Stimulated activated CD4-positive, alpha-beta T cell treated with anti-CD3 and anti-CD28 coated beads, Interleukin-1b, Interleukin-23, amount 100 ng/mL, for 1 hour (primary cell): ENCODE measurements at places on chromosomes 6 and 20.
A peak's percentile ranks its signal among the peaks of the same experiment; 100 is the strongest.

- DNase-seq, result no peak
Measured at GRCh38 chr6:142839686-142840040, 105.3 kb downstream of the HIVEP2 start.

- no peak for DNase-seq
Measured at GRCh38 chr6:157908369-157909281, 73.0 kb upstream of the SYNJ2 start.

- no peak for DNase-seq
Measured at GRCh38 chr6:99614430-99615186, 8.0 kb downstream of the PRDM13 start.

GRCh38 chr6:52157301-52157941, 28.8 kb upstream of the IL17A start:
- peak; percentile 8 for DNase-seq

GRCh38 chr6:108113557-108114519, 39.3 kb upstream of the OSTM1 start:
- DNase-seq, result no peak

- DNase-seq, result no peak
Measured at GRCh38 chr6:89525786-89526562, 93.0 kb downstream of the ANKRD6 start.

GRCh38 chr6:152441902-152442301, 195.3 kb downstream of the SYNE1 start:
- DNase-seq, result no peak

- no peak for DNase-seq
Measured at GRCh38 chr6:163195721-163196691, 218.5 kb upstream of the QKI start.

- no peak for DNase-seq
Measured at GRCh38 chr6:86825436-86825835, 111.9 kb upstream of the HTR1E start.

- DNase-seq, result no peak
Measured at GRCh38 chr20:63744574-63745423, 5.2 kb downstream of the SLC2A4RG start.

DNA sequence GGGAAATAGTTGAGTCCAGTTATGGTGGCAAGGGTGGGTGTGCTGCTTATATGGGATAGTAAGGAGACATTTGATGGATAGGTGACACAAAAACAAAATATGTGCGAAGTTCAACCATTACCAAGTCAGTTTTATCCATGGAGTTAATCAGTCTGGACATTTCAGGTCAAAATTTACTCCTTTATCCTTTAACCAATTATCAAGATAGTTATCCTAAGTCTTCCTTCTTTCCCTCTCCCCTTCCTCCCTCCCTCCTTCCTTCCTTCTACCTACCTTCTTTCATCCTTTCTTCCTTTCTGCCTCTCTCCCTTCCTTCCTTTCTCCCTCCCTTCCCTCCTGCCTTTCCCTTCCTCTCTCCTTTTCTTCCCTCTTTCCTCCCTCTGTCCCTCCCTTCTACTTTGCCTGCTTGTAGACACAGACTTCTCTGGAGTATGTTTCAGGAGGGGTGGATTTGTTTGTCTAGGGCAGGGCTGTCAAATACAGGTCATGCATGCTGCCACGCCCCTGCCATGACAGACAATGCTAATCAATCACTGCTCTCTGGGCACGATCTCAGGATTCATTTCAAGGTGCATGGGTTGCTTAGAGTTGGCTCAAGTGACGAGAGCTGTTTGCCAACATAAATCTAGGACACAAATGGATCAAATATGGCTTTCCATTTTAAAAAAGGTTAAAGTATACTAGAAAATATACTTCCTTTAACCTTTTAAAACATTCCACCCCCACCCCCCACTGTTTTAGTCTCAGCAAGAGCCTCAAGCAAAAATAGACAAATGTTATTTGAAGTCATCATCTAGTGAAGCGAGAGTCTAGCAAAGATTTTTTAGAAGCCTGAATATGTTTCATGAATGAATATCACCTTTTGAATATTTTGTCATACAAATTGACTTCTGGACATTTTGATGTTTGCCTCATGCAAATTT, 281.6 kb upstream of the CITED2 start:
- no peak for DNase-seq

DNA sequence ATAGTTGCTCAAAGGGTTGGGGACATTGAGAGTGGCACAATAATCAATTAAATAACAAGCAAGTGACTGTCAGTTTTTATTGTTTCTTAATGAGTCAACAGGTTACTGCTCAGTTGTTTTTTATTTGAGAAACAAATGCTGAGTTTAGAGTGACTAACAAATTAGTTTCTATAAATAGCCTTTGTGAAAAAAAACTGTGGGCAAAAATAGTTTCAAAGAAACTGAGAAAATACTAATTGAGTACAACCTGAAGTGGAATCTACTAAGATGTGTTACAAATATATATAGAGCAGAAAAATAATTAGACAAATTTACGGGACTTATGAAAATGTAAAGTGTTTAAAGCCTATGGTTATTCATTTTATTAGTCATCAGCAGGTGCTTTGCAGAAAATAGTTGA, 22.3 kb downstream of the BEND6 start:
- DNase-seq, result no peak

DNA sequence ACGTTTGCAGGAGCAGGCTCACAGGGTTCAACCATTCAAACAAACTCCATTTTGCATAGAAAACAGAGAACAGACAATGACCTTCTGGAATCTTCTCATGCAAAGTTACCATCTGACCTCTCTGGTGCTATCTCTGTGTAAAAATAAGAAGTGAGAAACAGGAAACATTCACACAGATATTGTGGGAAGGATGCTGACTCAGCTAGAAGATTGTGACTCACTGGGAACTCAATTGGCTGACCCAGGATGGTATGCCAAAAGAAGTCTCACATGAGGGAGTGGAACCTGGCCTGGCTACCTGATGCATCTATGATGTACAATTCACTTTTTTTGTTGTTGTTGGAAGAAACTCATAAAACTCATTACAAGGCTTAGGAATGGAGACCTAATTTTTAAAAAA, 61.1 kb upstream of the TBX18 start:
- no peak for DNase-seq

GRCh38 chr20:62214067-62214466, 6.0 kb downstream of the HRH3 start:
- DNase-seq, result no peak

DNA sequence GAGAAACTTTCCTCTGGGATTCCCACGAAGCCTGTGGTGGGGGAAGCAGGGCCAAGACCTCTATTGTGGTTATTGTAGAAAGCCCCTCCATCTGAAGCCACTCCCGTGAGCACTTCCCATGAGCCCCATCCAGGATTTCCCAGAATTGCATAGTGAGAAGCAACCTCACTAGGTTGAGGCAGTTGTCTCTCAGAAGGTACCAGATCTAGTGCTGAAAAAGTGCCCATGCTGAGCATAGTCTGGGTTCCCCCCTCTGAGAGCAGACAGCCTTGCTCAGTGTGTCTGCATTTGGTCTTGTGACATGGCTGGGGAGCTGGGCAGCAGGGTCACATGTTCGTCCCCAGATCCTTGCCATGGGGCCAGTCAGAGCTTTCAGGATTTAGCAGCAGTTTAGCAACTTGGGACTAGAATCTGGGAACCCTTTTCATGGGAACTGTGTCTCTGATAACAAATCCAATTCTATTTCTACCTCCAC, 38.6 kb downstream of the SLC9A8 start:
- no peak for DNase-seq

DNA sequence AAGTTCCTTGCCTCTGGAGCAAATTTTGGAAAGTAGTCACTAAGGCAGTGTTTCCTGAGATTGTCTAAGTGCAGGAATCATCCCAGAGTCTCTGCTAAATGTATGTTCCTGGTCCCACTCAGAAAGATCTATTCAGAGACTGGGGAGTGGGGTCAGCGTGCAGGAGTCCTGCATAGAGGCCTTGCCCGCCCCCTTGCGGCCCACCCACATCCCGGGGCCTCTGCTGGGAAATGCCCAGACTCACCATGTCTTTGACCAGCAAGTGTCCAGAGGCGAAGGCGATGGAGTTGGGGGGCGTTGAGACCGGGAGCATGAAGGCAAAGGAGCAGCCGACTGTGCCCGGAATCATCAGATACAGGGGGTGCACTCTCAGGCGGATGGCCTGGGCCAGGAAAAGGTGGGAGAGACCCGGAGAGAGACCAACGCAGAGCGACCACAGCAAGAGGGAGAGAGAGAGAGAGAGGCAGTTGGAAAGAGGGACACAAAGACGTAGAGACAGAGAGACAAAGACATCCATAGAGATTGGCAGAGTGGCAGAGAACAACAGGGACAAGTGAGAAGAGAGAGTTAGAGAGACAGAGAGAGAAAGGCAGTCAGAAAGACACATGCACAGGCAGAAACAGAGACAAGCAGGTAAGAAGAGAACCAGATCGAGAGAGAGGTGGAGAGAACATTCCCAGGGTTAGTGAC, 12.9 kb upstream of the OCSTAMP start:
- DNase-seq, result no peak

- no peak for DNase-seq
Measured at GRCh38 chr6:129895692-129896091, 34.6 kb upstream of the TMEM244 start.

DNA sequence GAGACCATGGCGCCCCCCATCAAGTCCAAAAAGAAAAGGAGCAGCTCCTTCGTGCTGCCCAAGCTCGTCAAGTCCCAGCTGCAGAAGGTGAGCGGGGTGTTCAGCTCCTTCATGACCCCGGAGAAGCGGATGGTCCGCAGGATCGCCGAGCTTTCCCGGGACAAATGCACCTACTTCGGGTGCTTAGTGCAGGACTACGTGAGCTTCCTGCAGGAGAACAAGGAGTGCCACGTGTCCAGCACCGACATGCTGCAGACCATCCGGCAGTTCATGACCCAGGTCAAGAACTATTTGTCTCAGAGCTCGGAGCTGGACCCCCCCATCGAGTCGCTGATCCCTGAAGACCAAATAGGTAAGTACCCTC, 41.7 kb upstream of the NAA20 start:
- no peak for DNase-seq

DNA sequence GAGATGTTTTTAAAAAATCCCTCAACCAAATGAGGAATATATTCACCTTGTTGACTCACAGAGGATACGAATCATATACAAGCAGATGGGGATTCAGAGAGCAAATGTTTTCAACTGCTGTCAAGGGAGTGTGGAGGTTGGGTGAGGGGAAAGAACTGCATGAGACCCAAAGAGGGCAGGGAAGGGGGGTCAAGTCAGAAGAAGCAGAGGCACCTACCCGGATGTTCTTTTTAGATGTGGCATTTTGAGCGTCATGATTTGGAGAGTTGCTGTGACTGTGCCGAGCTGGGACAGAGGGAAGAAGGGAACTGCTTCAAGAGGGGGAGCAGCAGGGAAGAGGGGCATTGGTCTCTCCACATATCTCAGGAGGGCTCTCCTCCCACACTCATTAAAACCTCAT, 191.3 kb upstream of the PROKR2 start:
- no peak for DNase-seq

DNA sequence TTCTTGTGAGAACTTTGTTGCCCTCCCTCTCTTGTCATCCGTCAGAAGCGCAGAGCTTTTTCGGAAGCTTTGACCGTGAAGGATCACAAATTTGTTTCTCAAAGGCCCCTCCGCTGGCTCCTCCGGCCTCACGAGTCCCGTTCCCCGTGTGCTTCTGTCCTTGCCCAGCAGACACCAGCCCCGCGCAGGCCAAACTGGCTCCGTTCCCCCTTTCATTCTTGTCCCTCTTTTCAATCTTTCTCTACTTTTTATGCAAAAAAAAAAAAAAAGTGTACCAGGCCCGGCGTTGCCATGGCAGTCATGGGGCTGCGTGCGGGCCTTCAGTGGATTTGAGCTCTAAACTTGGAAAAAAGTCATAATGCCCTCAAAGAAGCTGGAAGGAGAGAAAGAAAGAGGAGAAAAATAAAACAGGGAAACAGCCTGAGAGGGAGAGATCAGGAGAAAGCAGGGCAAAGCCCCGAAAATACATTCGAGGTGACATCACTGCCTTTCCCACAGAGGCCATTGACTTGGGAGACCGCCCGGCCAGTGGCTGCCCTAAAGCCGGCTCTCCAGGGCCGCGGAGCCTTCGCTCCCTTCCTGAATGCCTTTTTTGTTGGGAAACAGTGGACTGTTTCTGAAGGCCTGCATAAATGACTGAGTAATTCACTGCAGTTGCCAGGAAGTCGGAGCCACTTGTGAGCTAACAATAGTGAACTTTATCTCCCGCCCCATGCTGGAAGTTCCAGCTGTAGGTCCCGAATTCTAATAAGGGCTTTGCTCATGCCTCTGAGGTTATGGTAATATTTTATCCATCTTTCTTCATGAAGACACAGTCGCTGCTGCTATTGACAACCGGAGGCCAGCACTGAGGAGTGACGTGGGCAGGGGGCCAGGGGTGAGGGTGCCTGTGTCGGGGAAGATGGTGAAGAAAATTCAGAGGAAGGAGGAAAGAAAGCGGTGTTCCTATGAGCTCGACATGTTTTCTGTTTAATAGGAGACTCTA, 670.9 kb downstream of the QKI start:
- no peak for DNase-seq

DNA sequence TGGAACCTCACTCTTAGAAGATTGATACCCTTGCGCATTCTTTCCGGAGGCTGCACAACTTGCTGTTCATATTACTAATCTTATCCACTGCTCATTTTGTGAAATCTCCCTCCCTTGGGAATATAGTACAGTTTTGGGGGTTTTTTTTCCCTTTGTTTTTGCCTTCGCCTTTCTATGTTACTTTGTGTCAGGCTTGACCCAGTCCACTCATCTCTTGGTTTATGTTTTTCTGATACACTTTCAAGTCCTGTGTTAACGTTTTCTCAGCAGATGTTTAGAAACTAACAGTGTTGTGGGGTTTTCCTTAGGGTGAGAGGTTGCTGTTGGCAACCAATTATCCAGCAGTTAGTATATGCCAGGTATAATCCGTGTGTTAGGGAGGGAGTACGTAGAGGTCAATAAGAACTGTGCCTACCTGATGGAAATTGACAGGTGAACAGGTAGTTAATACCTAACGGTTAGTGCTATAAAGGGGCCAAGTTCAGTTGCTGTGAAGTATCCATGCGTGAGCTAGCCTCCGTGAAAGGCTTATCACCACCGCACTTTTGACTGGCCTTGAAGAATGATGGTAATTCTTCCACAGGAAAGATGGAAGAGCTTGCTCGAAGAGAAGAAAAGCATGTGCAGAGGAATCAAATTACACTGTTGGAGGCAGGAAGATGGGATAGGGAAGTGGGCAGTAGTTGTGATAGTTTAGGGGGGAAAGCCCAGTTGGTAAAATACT, 1.4 kb downstream of the NFYA start:
- no peak for DNase-seq

- no peak for DNase-seq
Measured at GRCh38 chr6:161439093-161439492, 165.2 kb upstream of the AGPAT4 start.

DNA sequence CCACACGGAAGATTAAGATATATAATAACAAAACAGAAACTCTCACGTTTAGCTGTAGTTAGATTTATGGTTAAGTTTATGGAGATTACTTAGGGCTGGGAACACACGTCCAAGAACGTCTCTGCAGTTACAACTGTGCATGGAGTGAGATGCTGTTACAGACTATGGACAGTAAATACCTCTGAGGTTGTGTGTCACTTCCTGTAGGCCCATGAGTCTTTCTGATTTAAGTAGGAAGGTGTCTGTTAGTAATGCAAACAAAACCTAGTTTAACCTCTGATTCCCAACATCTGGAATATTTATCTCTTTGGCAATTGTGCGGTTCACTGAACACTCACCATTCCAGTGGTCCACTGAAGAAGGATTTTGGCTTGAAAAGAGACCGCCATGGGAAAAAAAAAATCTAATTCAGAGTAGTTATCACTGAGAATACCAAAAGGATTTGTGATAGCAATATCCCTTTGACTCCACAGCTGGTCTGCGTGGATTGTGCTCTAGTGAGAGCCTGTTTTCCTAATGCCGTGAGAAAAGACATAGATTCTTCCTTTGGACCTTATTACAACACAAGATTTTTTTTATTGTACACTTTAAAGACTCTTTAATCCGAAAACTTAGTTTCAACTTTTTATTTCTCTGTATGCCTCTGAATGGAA, 478.2 kb upstream of the CITED2 start:
- no peak for DNase-seq
